ENCODE measurements at places on chromosomes 3 and 15. TPM values are rescaled to one million over a fixed set of nuclear protein-coding genes. Genes with fewer than 3 reads are reported as not detected.

GRCh38 chr3:11195721-11196332 lies 41.5 kb downstream of the HRH1 start:
- no peak for DNase-seq
- peaks cover 14% of the 10 kb centered on the region for H3K4me1 ChIP-seq
- peak overlapping the region; percentile 6 for H3K4me3 ChIP-seq
- H3K27ac ChIP-seq = peak overlapping the region; percentile 83

- no peak for DNase-seq
- peaks cover 2% of the 10 kb centered on the region for H3K4me1 ChIP-seq
- H3K4me3 ChIP-seq = no peak overlapping the region
- no peaks in the 10 kb centered on the region for H3K27me3 ChIP-seq
Measured at GRCh38 chr3:182947888-182948287, 32.5 kb downstream of the DCUN1D1 start.

DNA sequence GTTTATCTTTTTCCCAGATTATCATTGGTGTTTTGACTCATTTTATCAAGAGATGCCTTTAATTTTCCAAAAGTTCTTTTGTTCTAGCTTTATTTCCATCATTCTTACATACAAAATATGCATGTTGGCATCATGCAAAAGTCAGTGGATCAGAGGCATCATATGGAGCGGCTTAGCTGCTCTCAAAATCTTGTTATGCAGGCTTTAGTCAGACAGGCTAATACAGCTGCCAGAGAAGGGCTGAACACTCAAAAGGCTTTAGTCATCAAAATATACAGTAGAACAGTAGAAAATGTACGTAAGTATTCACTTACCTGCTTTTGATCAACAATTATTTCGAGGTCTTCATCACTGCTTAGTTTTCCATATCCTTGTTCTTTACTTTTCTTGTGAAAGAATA lies 65.5 kb downstream of the PEX5L start:
- no peaks in the 10 kb centered on the region for H3K36me3 ChIP-seq
- no peak for DNase-seq
- H3K4me1 ChIP-seq = peaks cover 34% of the 10 kb centered on the region
- H3K4me3 ChIP-seq = no peak overlapping the region
- H3K27me3 ChIP-seq = peaks cover 12% of the 10 kb centered on the region

DNA sequence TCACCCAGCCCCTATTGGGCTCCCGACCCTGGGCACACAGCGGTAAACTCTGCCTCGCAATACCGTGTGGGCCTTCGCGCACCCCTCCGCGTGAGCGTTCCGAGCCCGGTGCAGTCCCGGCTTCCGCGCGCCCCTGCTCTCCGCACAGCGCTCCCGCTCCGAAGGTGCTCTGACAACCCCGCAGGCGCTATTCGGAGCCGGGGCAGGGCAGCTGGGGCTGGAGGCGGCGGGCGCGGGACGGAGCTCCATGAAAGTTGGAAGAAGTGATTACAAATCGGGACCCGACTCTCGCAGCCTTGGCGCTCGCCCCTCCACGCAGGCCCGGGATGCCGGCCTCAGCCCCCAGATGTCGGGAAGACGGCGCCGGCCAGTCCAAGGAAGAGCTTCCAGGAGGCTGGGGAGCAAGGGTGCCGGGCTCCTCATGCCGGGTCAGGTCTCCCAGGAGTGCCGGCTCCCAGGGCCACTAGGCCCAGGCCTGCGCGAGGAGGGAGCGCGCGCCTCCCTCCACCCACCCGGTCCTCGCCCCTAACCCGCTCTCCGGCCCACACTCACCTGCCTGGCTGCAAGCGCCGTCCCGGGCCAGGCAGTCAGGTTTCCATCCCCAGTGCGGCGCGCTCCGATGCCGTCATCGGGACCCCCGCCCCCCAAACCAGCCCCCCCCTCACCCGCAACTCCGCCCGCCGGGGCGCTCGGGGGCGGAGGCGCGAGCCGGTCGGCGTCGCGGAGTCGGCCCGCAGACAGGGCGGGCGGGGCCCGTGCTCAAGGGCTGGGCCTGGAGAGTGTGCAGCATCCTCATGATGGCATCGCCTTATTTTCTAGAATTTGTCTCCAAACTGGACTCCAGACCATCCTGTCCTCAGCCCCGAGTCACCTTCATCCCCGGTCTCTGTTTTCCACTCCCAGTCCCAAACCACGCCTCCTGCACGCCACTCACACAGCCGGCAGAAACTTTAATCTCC lies at the start of gene KIF7:
Gene KIF7, minus strand, starts transcription at position 621 of the 959 bp plus-strand sequence. CDS start 2,537 bp downstream, outside the sequence.
- no peak for DNase-seq
- H3K27me3 ChIP-seq = peaks cover 47% of the 10 kb centered on the region
- peaks cover 25% of the 10 kb centered on the region for H3K4me1 ChIP-seq
- peak within 1 kb of the TSS; percentile 78 for H3K27ac ChIP-seq
- H3K4me3 ChIP-seq = peak within 1 kb of the TSS; percentile 71
- H3K36me3 ChIP-seq = peaks cover 4% of the 10 kb centered on the region

FBXO40 gene
- total RNA-seq = not detected

SLC2A2 gene
- total RNA-seq = not detected

FAM107A gene
- total RNA-seq = not detected
